H1 (cell line): ENCODE measurements at places on chromosomes 7 and 10. TPM values are rescaled to one million over a fixed set of nuclear protein-coding genes. Genes with fewer than 3 reads are reported as not detected.

GRCh38 chr10:61589547-61590243, 73.0 kb upstream of the CABCOCO1 start:
- DNase-seq, result no peak
- no peaks in the 10 kb centered on the region for H3K27me3 ChIP-seq
- H3K4me3 ChIP-seq, result no peak overlapping the region
- no peak overlapping the region for H3K27ac ChIP-seq
- H3K36me3 ChIP-seq, result no peaks in the 10 kb centered on the region
- H3K4me1 ChIP-seq, result peaks cover 3% of the 10 kb centered on the region; the same call in 1 of the 2 replicates

Gene AKR1C3
- 4.5 and 4.6 TPM in 2 replicates for total RNA-seq

DNA sequence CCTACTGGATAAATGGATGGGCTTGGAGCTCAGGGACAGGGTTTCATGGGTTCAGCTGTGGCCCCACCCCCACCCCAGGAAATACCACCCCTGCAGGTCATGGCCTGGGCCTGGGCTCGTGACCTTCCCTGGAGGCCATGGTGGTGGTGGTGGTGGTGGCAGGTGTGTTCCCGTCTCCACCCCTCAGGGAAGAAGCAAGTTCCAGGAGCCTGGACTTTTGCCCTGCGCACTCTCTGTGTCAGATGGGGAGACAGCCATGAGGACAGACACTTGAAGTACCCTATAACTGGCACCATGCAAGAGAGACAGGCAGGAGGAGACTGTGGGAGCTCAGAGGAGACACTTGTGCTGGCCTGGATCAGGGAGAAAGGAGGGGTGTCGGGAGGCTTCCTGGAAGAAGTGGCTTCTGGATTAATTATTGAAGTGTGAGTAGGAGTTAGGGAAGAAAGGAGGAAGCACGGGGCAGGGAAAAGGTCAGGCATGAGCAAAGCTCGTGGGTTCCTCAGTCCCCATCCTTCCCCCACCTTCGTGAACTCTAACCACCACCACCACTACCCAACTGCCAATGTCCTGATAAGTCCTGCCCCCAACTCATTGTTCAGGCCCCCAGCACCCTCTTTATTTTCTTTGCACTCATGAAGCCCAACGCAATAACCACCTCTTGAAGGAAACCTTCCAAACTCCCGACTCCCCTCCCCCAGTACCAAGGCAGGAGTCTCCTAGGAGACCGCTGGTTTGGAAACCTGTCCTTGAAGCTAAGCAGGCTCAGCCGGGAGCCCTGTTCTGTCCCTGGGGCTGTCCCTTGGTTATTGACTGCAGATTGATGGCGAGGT, 8.9 kb downstream of the SH2B2 start:
- no peaks in the 10 kb centered on the region for H3K36me3 ChIP-seq
- H3K4me1 ChIP-seq, result no peaks in the 10 kb centered on the region
- no peak for DNase-seq

- DNase-seq, result no peak
- H3K27ac ChIP-seq, result no peak overlapping the region
- H3K27me3 ChIP-seq, result no peaks in the 10 kb centered on the region
- no peaks in the 10 kb centered on the region for H3K4me1 ChIP-seq
- no peak overlapping the region for H3K4me3 ChIP-seq
- no peaks in the 10 kb centered on the region for H3K36me3 ChIP-seq
Observed at GRCh38 chr7:2048531-2048930, 184.2 kb downstream of the MAD1L1 start.

DNA sequence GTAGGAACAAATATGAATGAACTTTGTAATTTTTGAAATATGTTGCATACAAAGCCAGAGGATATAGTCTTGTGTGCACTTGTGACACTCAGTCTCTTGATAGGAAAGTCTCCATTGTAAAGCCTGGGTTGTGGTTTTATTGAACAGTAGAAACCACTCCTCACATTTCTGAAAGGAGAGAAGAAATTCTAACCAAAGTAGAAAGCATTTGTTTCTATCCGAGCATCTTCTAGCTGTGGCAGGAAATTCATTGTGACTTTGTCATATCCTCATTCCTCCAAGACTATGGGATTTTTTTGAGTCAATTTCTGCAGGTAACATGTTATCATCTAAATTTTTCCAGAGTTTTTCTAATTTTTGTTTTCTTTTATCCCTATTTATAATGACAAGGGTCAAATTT, 55.5 kb upstream of the NCF1 start:
- H3K27ac ChIP-seq, result no peak overlapping the region
- no peak overlapping the region for H3K4me3 ChIP-seq
- peaks cover 38% of the 10 kb centered on the region for H3K36me3 ChIP-seq
- H3K27me3 ChIP-seq, result no peaks in the 10 kb centered on the region
- DNase-seq, result no peak

DNA sequence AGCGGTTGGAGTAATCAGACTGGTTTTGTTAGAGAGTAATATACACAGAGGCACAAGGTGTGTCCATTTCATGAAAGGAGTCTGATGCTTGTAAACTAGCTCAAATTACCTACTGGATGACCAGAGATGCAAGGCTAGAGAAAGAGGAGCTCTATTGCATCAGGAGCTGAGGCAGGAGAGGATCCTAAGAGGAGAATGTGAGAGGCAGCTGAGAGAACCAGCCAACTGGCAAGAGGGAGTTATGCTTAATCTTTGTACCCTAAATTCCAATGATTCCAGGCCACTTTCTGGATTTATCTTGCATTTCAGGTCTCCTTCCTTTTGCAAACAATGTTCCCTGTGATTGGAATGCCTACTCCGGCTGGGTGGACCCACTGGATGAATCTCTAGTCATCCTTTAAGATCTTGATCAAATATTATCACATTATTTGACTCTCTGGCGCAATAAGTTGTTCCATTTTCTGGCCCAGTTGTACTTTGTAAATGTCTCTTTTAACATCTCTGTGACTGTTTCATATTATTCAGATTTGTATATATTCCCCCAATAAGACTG, 57.5 kb upstream of the PTPN12 start:
- H3K4me1 ChIP-seq, result peaks cover 4% of the 10 kb centered on the region
- H3K4me3 ChIP-seq, result no peak overlapping the region
- DNase-seq, result no peak
- no peaks in the 10 kb centered on the region for H3K36me3 ChIP-seq

GRCh38 chr7:144776447-144776846, 59.4 kb downstream of the TPK1 start:
- DNase-seq, result no peak
- H3K27ac ChIP-seq, result no peak overlapping the region
- no peaks in the 10 kb centered on the region for H3K4me1 ChIP-seq
- H3K27me3 ChIP-seq, result no peaks in the 10 kb centered on the region
- no peak overlapping the region for H3K4me3 ChIP-seq
- H3K36me3 ChIP-seq, result no peaks in the 10 kb centered on the region

GRCh38 chr10:17918187-17918903, 33.4 kb upstream of the SLC39A12 start:
- no peaks in the 10 kb centered on the region for H3K4me1 ChIP-seq
- H3K27ac ChIP-seq, result no peak overlapping the region
- DNase-seq, result no peak
- no peak overlapping the region for H3K4me3 ChIP-seq
- H3K36me3 ChIP-seq, result no peaks in the 10 kb centered on the region
- no peaks in the 10 kb centered on the region for H3K27me3 ChIP-seq

Gene KCNH2
- total RNA-seq, result 7.7 and 8.0 TPM in 2 replicates

Gene TWIST1
- 0.31 and 0.52 TPM in 2 replicates for total RNA-seq

DNA sequence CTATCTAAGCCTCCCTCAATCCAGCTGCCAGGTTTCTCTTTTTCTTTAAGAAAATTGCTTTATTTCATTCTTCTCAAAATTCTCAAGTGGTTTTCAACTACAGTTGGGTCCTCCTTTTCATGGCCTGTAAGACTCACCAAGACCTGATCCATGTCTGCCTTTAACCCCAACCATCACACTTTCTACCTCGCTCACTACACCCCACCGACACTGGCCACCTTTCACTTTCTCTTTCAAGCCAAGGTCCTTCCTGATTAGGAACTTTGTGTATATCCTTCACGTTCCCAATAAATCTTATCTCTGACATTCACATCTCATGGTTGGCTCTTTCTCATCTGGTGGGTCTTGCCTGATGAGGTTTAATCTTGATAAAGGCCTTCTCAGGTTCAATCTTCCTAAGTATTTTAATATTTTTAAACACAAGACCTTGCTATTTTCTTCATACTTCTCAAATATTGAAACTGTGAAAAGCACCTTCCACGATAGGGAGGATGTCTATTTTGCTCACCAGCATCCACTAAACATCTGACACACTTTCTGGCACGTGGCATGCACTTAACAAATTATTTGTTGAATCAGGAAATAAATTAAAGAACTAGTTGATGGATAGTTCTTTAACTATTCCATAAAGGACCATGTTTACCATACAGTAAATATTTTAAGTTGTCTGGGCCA, 624.8 kb downstream of the GRID1 start:
- H3K4me3 ChIP-seq, result no peak overlapping the region
- H3K36me3 ChIP-seq, result no peaks in the 10 kb centered on the region
- H3K27me3 ChIP-seq, result no peaks in the 10 kb centered on the region
- no peak overlapping the region for H3K27ac ChIP-seq
- H3K4me1 ChIP-seq, result no peaks in the 10 kb centered on the region

DNA sequence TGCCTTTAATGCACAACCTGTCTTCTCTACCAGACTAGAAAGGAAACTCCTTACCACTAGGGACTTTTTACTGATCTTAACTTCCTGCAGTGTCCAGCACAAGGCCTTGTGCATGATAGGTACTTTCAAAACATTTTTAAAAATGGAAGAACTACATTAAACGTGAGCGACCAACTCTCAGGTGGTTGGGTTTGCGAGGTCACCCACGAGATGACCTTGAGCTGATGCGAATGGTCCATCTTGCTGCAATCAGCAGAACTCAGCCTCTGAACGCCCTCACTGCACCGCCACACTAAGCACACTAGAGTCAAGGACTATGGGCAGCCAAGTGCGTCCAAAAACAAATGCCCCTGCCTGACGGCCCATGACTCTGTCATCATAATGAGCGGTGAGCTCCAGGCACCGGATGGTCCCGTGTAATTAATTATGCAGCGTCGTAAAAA, 34.9 kb upstream of the PTF1A start:
- H3K4me3 ChIP-seq, result no peak overlapping the region
- no peaks in the 10 kb centered on the region for H3K36me3 ChIP-seq
- DNase-seq, result no peak
- H3K27ac ChIP-seq, result no peak overlapping the region

- DNase-seq, result no peak
- H3K27ac ChIP-seq, result no peak overlapping the region
- H3K4me3 ChIP-seq, result no peak overlapping the region
- peaks cover 30% of the 10 kb centered on the region for H3K36me3 ChIP-seq
Observed at GRCh38 chr7:155745737-155746136, 66.5 kb downstream of the SHH start.

GRCh38 chr7:46695051-46695708, 774.1 kb upstream of the IGFBP3 start:
- no peak overlapping the region for H3K27ac ChIP-seq
- H3K36me3 ChIP-seq, result no peaks in the 10 kb centered on the region
- H3K27me3 ChIP-seq, result no peaks in the 10 kb centered on the region
- no peak for DNase-seq

Gene FKBP6
- 0.19 TPM in 1 of 2 replicates, not detected in the other for total RNA-seq

GRCh38 chr7:7185371-7185989, 3.1 kb downstream of the C1GALT1 start:
- no peaks in the 10 kb centered on the region for H3K27me3 ChIP-seq
- H3K27ac ChIP-seq, result 0 out of 2 replicates have a peak overlapping the region, but pooled peaks have one; percentile 19
- H3K4me3 ChIP-seq, result peak overlapping the region; percentile 6; the same call in 1 of the 2 replicates
- 0 out of 2 replicates have a peak, but pooled peaks cover 3% of the 10 kb centered on the region for H3K36me3 ChIP-seq

Gene HOGA1
- 0.28 and 0.29 TPM in 2 replicates for total RNA-seq

DNA sequence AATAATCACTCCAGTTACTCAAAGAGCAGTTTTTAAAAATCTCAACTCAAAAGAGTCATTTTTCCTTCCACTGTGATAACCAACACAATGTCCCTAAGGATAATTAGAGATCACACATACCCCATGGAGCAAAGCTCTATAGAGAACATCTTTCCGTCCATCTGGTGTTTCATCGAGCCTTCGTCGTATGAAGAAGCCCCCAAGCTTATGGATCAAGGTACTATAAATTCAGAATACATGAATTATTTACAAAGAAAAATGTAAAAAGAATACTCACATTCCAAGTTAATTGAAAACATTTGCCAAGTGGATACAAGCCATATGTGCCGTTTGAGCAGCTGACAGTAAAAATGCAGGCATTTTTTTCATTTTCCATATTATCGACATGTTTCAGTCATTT, 14.8 kb downstream of the GPAM start:
- H3K36me3 ChIP-seq, result peaks cover 66% of the 10 kb centered on the region
- no peak for DNase-seq
- H3K27ac ChIP-seq, result no peak overlapping the region
- H3K27me3 ChIP-seq, result no peaks in the 10 kb centered on the region
- H3K4me3 ChIP-seq, result no peak overlapping the region

DNA sequence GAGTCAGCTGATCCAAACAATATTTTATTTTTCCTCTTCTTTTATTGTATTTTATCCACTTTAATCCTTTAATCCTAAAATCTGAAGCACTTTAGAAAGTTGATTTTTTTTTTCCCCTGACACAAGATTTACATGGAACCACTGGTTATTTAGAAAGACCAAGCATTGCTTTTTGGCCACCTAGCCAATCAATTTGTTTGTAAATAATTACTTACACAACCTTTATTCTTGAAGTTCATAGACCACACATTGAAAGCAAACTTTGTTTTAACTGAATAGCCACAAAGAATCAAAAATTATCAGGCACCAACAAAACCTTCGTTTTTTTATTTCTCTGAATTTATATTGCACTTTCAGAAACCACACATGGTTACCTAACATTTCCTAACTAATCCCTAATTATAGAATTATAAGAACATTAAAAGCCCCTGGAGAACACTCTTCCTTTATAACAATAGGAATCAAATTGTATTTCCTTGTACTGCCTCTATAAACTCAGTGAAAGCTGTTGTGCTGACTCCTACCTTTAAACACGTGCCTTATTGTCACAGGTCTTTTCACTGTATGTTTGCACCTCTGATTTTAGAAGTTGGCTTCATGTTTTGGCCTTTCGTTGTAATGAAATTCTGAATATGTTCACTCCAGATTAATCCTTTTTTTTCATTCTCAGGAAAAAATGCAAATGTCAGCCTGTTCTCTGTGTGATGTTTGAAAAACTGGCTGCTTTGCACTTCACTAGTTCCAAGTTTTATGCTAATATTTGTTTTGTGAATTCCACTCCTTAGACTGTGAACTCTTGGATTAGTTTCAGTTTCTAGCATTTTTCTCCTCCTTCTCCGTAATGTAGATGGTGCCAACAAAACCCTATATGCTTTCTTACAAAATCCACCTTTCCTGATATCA, 1511.9 kb downstream of the REEP3 start:
- H3K36me3 ChIP-seq, result no peaks in the 10 kb centered on the region
- H3K4me1 ChIP-seq, result no peaks in the 10 kb centered on the region
- no peak for DNase-seq
- H3K4me3 ChIP-seq, result no peak overlapping the region

DNA sequence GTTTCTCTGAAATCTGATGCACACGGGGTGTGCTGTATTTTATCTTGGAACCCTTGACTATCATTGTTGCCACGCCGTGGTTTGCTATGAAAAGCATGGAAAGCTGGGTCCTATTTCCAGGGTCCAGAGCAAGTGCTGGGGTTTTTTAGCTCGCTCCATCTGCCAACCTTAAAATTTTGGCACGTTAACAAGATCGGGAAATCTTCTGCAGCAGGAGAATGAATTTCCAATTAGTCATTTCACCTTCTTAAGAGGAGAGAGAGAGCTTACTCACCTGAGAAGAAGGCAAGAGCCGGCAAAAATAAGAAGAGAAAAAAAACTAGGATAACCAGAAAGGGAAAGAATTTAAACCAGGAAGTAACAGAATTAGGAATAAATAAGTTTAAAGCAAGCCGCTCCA, 223.6 kb upstream of the CELF2 start:
- H3K36me3 ChIP-seq, result no peaks in the 10 kb centered on the region
- H3K4me3 ChIP-seq, result no peak overlapping the region
- H3K27ac ChIP-seq, result no peak overlapping the region
- H3K4me1 ChIP-seq, result peaks cover 20% of the 10 kb centered on the region
- no peaks in the 10 kb centered on the region for H3K27me3 ChIP-seq

- DNase-seq, result no peak
- H3K4me3 ChIP-seq, result no peak overlapping the region
- no peak overlapping the region for H3K27ac ChIP-seq
- no peaks in the 10 kb centered on the region for H3K27me3 ChIP-seq
- H3K4me1 ChIP-seq, result peaks cover 4% of the 10 kb centered on the region
Observed at GRCh38 chr10:101485681-101486554, 102.1 kb downstream of the POLL start.
